Hematopoietic multipotent progenitor cell treated with erythropoietin and hydrocortisone succinate and interleukin-3 and kit ligand, for 15 days (in vitro differentiated cells): ENCODE measurements at places on chromosomes 11 and 22.
A peak's percentile ranks its signal among the peaks of the same experiment; 100 is the strongest.

DNA sequence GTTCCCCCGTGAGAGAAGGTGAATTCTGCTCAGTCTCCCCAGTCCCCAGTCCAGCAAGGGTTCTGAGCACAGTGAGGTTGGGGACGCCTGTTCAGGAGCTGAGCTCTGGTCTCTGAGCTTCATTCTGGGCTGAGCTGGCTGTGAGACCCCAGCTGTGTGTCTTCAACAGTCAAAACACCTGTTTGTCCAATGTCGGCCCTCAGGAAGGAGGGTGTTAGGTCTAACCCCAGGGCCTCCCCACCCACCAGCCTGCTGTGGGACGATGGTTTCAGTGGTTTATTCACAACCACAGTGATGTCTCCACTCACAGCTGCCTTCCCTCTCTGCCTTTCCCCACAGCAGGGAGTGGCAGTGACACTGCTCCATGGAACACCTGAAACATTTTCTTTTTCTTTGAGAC lies 1282.9 kb downstream of the TBC1D22A start:
- no peak for DNase-seq

- no peak for DNase-seq
Observed at GRCh38 chr11:125148743-125149142, 15.8 kb upstream of the PKNOX2 start.

DNA sequence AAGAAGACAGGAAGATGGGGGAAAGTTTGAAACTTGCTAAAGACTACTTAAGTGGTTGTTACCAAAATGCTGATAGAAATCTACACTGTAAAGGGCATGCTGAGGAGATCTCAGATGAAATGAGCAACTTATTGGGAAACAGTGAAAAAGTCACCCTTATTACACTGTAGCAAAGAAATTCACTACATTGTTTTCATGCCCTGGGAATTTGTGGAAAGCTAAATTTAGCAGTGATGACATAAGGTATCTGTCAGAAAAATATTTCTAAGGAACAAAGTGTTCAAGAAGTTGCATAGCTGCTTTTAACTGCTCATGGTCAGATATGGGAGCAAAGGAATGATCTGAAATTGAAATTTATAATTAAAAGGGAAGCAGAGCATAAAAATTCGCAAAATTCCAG lies 702.4 kb upstream of the LRRC4C start:
- DNase-seq, result no peak

DNA sequence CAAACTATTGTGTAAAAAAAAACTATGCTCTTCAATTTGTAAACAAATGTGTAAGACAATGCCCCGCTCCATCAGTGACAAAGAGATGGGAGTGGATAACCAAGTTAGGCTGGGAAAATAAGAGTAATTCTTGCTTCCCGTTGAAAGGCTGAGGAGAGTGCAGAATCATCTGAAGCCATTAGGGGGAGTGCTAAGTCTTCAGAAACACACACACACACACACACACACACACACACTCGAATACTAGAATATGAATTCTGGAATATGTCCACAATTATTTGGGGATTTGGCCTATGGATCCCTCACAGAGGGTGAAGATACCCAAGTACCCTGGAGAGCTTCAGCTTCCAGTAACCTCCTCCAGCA lies 27.8 kb upstream of the ROBO3 start:
- peak; percentile 5 for DNase-seq

DNA sequence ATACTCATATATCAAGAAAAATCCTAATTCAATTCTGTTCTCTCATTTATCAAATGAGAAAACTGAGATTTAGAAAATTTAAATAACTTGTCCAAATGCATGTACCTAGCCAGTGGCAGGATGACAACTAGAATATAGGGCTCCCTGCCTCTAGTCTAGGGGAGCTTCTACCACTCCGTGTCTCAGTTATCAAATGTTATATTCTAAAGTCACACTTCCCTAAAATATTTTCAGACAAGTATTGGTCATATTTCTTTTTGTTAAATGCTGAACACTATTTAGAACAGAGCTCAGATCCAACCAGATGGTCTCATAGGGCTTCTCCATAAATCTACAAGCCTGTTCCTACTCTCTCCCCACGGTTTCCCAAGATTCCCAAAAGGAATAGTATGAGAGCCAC lies 26.3 kb downstream of the KCNJ1 start:
- no peak for DNase-seq

GRCh38 chr11:95138448-95138847 lies 48.8 kb downstream of the ENDOD1 start:
- peak; percentile 45 for DNase-seq
